H9 (cell line): ENCODE measurements at places on chromosomes 12 and 14. TPM values are rescaled to one million over a fixed set of nuclear protein-coding genes. Genes with fewer than 3 reads are reported as not detected.
A peak's percentile ranks its signal among the peaks of the same experiment; 100 is the strongest.

The ADAMTS20 gene
- total RNA-seq, result 2.1 and 2.7 TPM in 2 replicates

The FAM177A1 gene
- total RNA-seq, result 40.5 and 43.1 TPM in 2 replicates

DNA sequence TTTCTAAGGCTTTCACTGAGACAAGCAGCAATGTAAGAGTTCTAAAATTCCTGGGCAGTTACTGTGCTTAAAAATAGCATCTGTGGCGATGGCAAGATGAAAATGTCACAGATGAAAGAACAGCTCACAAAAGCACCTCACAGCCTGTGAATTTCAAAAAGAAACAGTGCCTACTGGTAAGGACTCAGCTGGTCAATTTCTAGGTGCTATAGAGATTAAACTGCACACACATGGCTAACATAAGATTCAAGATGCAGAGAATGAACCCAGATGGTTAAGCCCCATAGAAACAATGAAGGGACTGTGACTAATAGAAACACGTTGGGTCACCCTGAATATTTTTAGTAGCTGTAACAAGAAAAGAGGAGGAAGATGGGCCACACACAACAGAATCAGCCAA, 12.0 kb upstream of the IL26 start:
- no peak for DNase-seq

DNA sequence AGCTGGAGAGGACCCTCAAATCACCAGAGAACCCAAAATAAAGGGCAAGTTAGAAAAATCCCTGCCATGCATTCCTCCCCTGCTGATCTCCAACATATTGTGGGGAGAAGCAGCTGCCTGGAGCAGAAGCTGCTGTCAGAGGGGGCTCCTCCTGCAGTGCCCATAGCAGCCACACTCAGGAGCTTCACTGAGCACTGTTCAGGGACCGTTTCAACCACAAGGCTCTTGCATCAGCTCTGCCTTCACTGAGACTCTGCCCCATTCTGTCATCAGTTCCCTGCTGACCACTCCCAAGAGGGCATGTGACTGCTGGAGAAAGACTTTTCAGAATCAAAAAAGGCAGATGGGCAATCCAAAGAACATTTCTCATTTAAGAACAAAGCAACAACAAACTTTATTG, 392.7 kb downstream of the GALC start:
- DNase-seq, result no peak

DNA sequence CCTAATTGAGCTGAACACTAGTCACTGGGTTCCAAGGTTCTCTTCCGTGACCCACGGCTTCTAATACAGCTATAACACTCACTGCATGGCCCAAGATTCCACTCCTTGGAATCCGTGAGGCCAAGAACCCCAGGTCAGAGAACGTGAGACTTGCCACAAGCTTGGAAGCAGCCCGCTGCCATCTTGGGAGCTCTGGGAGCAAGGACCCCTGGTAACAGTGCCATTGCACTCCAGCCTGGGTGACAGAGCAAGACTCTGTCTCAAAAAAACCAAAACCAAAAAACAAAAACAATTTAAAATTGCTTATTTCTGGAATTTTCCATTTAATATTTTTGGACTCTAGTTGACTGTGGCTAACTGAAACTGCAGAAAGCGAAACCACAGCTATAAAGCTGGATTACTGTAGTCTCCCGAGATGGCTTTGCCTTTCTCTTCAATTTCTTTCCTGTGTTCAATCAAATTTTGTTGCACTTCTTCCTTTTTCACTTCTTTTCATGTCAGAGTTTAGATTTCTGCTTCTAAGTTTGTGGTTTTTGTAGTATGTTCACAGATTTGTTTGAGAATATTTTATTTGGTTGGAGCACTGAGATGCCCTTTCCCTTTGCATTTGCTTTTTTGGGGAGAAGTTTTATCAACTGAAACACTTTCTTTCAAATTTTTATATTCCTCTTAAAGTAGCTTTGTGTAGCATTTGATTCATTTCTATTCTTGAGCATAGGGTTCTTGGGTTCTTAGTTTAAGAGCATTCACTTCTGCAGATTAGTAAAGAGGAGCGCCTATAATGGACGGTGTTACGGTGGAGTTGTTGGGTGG, 44.6 kb downstream of the DDHD1 start:
- no peak for DNase-seq

- peak; percentile 51 for DNase-seq
Measured at GRCh38 chr12:41466802-41467201, 278.7 kb downstream of the PDZRN4 start.

- DNase-seq, result no peak
Measured at GRCh38 chr14:69131176-69131575, 21.7 kb downstream of the DCAF5 start.

- no peak for DNase-seq
Measured at GRCh38 chr12:21675096-21675495, 17.5 kb upstream of the LDHB start.

DNA sequence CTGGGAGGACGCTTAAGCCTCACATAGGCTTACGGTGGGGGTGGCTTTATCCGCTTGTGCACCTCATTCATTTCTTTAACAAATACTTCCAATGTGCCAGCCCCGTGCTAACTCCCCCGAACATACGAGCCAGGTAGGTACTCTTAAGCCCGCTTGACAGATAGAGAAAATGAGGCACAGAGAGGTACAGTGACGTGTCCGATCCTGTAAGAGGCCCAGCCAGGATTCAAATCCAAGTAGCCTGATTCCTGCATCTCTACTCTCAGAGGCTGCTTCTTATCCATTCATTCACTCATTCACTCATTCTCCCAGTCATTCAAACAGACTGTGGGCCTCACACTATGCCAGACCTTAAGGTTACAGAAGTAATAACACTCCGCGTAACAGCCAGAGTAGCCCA, 477 bp downstream of the OAS3 start:
- no peak for DNase-seq

DNA sequence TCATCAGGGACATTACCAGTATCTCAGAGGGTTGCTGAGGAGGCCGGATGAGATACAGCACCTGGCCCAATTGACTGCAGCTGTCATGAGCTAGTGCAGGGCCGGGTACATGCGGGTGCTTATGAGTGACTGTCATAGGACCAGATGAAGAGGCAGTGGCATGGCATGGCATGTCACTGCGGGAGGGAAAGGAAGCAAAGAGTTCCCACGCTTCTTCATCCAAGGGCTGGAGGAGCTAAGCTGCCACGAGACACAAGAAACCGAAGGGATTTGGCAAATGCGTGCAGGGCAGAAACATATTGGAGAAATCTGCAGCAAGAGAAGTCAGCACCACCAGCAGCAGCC, 10.7 kb upstream of the GPX2 start:
- no peak for DNase-seq

The TDRD9 gene
- not detected in 2 replicates for total RNA-seq

The MYO1H gene
- 0.11 and 0.26 TPM in 2 replicates for total RNA-seq

DNA sequence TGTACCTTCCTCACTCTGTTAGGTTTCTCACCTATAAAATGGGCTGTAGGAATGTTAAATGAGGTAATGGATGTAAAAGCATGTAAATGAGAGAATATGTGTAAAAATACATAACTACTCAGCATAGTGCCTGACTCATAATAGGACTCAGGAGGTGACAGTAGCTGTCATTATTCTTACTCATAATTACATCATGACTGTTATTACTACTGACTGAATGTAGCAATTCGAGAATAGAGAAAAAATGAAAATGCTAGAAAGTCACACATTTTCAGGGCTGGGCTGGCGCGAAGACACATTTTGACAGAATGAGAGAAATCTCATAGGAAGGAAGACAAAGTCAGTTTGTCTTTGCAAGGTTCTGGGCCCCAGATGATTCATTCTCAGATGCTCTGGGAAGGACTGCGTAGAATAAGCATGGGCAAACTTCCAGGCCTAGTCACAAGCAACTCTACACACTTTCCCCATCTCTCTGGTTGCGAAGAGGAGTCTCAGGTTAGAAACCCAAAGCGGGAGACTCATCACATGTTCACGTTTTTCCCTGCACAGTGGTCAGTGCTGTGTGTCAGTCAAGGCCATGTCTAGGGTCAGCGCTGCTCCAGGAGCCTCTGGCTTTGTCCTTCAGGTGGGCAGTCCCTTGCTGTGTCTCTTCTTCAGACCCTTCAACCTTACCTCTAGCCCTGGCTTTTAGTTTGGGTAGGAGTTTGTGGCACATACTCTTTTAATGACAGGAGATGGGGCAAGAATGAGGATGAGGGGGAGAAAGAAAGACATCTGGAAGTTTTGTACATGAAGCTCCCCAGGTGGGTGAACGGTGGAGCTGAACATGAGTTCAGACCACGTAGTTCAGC, 8.4 kb downstream of the GPRC5A start:
- DNase-seq, result no peak

- DNase-seq, result peak; percentile 88
Measured at GRCh38 chr12:121095544-121096198, 37.0 kb upstream of the P2RX7 start.

The FBLN5 gene
- 1.0 and 1.3 TPM in 2 replicates for total RNA-seq

The LIN7A gene
- total RNA-seq, result 18.3 and 18.4 TPM in 2 replicates

The TAS2R46 gene
- total RNA-seq, result 0.88 and 1.2 TPM in 2 replicates

GRCh38 chr14:104802394-104803184, 1.7 kb downstream of the ZBTB42 start:
- no peak for DNase-seq

- no peak for DNase-seq
Measured at GRCh38 chr12:46303039-46303666, 34.3 kb upstream of the SLC38A1 start.

GRCh38 chr14:61374284-61374683, 52.9 kb downstream of the PRKCH start:
- DNase-seq, result no peak

- DNase-seq, result no peak
Measured at GRCh38 chr12:124563401-124563800, 4.0 kb downstream of the NCOR2 start.

The PRB2 gene
- total RNA-seq, result not detected in 2 replicates
